ENCODE measurements at places on chromosomes 3 and 15.

GRCh38 chr3:167318996-167319615 lies 61.0 kb downstream of the ZBBX start:
- DNase-seq: no peak

GRCh38 chr3:142896996-142897395 lies 8.1 kb upstream of the PCOLCE2 start:
- DNase-seq: no peak

- DNase-seq: no peak
These were observed 51.8 kb downstream of the SPRED1 start for GRCh38 chr15:38304481-38304880.

DNA sequence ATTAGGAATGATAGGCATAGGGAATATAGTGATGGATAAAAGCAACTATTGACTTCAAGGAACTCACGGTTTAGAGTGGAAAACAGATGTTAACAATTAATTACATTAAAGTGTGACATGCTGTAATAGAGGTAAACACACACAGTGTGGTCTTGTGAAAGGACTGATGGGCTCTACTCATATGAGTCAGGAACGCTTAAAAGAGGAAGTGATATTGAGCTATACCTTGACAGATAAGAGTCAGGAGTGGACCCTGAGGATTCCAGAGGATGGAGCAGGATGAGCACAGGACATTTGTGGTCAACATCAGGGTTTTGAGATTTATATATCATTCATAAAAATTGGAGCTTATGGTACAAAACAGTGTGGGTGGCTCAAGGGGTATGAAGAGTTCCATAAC lies 11.0 kb downstream of the EXOG start:
- DNase-seq: no peak

DNA sequence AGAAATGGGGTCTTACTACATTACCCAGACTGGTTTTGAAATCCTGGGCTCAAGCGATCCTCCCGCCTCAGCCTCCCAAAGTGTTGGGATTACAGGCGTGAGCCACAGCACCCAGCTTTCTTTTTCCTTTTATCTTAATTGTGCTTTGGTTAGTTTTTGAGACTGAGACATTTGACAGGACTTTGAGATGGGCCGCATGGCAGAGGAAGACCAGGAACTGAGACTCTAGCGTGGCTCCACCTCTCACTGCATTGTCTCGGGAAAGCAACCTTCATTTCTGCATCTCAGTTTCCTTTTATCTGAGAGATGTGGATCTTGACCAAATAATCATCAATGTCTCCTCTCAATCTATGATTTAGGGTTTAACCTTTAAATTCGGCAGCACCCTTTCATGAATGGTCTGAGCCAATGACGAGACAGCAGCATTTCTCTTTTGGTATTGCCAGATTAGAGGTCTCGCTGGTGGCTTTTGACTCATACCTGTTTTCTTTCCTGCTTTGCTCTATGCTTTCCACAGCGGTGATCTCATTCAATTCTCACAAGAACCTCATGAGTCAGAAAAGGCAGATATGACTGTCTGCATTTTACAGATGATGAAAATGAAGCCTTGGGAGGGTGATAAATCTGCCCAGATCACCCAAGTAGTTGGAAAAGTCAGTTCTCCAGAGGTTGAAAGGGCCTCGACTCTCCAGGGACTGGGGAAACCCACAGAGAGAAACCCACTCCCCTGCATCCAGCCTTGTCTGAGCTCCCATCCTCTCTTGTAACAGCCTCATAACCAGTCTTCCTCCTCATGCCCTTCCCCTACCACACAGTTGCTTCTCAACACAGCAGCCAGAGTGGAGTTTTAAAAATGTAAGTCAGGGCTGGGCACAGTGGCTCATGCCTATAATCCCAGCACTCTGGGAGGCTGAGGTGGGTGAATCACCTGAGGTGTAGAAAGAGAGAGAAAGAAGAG lies 84.8 kb upstream of the FOXB1 start:
- DNase-seq: no peak

GRCh38 chr15:67091071-67091979 lies 25.9 kb downstream of the SMAD3 start:
- DNase-seq: no peak

DNA sequence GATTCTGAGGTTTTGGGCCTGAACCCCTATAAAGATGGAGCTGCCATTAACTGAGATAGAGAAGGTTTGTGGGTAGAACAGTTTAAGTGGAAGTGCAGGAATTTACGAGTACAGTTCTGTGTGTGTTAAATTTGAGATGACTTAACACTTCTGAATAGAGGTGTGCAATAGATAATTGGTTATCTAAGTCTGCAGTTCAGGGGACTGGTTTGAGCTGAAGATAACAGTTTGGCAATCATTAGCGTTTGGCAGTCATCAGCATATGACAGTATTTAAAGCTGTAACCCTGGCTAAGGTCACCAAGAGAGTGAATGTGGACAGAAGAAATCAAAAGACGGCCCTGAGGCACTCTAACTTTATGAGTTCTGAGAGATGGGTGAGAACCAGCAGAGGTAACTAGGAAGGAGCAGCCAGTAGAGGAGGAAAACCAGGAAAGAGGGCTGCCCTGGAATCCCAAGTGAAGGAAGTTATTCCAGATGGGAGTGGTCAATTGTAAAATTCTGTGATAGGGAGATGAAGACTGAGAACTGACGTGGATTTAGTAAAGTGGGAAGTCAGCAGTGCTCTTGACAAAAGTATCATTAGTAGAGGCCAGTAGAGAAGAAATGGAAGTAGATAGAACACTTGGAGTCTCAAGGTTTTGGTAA lies 8.1 kb downstream of the MYNN start:
- no peak for DNase-seq

All from NCI-H1436 treated with DMSO at 0.1 percent for 48 hours (cell line).